ENCODE measurements at places on chromosomes 6 and 20.

DNA sequence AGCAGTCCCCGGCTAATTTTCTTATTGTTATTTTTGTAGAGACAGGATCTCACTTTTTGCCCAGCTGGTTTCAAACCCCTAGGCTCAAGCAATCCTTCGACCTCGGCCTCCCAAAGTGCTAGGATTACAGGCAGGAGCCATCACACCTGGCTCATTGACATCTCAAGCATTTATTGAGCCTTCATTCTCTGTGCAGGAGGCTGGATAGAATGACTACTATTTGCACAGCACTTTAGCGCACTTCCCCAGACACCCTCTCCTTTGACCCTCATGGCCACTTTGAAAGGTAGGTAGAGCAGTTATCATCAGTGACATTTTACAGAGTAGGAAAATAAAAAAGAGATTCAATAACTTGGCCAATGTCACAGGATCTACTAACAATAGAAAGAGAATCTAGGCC, 124.0 kb upstream of the STXBP5 start:
- DNase-seq = peak; percentile 58

GRCh38 chr6:110683241-110683640, 132.0 kb downstream of the CDK19 start:
- DNase-seq = no peak

DNA sequence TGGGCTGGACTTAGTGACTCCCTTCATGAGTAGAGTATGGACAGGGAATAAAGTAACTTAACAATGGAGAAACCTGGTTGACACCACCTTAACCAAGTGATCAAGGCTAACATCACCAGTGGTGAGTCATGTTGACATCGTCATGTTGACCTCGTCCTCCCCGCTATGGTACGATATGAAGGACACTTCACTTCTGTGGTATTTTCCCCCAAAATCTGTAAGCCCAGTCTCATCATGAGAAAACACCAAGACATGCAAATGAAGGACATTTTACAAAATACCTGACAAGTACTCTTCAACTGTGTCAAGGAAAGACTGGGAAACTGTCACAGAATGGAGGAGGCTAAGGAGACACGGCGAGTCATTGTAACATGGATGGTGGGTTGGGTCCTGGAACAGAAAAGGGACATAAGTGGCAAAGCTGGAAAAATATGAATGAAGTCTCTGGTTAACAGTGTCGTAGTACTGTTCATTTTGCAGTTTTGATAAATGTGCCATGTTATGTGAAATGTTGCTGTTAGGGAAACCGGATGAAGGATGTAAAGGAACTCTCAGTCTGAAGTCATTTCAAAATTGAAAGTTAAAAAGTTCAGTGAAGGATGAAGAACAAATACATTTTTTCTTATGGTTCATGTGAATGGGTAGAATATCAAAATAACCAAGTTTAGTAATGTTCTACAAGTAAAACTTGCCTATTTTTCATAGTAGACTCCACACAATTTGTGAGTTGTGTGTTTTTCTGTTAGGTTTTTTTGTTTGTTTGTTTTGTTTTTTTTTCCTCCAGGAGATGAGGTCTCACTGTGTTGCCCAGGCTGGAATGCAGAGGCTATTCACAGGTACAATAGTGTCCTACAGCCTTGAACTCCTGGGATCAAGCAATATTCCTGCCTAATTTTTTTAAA, 247.5 kb downstream of the TMEM242 start:
- no peak for DNase-seq

DNA sequence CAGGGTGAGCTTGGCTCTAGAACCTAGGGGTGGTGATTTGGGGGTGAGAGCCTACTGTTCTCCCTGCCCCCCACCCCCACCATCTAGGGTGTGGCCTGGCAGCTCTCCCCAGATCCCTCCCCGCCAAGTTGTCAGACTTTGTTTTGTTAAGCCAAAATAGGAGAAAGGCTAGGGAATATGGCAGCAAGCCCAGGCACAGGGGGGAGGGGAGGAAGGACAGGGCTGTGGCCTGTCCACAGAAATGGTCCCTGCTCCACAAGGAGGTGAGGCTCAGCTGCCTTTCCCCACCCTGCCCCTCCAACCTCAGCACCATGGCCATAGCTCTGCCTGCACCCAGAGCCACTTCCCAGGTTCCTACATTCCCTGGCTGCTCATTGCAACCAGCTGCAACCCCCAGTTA, 17.2 kb downstream of the SCUBE3 start:
- no peak for DNase-seq

DNA sequence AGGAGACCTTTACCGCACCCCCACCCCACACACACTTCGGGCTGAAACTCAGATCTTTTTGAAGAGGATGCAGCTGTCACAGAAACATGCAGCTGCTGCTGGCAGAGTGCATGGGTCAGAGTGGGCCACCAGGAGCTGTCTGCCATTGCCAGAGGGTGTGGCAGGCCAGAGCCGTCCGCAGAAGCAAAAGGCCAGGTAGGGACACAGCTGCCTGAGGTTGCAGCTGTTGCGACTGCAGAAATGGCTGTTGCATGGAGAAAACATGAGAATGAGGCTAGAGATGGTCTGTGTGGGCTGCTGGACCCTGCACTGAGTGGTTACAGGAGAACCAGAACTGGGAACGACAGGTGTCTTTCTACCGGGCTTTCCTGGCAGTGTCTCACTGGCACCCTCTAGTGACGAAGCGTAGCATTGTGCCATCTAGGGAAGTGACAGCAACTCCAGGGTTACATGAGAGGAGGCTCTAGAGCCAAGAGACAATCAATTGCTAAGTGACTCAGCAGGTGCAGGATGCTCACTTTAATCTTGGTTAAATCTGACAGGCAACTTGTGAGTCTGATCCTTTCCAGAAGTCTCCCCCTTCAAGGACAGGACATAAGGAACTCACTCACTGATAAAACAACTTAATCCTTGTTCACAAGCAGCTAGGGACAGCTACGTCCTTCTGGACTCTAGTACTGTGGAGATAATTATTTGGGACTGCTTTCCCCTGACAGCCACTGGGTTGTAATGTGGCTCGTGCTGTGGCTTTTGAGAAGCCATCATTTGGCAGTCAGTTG, 29.1 kb upstream of the SERPINB9 start:
- peak; percentile 58 for DNase-seq

DNA sequence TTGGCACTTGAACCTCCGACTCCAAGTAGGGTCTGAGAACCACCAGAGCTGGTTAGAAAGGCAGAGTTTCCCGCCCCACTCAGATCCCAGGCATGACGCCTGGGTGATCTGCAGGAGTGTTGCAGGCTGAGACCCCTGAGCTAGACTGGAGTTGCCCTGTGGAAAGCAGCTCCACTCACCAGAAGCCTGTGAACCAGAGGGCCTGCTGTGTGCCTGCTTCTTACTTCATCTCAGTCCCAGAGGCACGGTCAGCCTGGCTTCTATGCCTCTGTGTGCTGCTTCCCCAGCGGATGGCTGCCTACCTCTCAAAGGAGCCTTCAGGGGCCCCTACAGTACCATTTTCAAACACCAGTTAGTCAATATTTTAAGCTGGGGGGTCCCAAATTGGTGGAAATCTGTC, 15.6 kb upstream of the CCN6 start:
- no peak for DNase-seq

- DNase-seq = no peak
These were observed 670.9 kb downstream of the QKI start for GRCh38 chr6:164085091-164086075.

GRCh38 chr6:110689275-110689935, 125.9 kb downstream of the CDK19 start:
- DNase-seq = no peak

GRCh38 chr20:3239026-3239866, at the start of gene SLC4A11:
TSS of gene SLC4A11 (minus strand) at chr20:3239190. CDS start at chr20:3239137, 53 bp downstream.
- DNase-seq = peak; percentile 85

GRCh38 chr6:116354236-116354635, 16.5 kb upstream of the DSE start:
- no peak for DNase-seq

- DNase-seq = no peak
These were observed 925 bp downstream of the FHL5 start for GRCh38 chr6:96563853-96564252.

DNA sequence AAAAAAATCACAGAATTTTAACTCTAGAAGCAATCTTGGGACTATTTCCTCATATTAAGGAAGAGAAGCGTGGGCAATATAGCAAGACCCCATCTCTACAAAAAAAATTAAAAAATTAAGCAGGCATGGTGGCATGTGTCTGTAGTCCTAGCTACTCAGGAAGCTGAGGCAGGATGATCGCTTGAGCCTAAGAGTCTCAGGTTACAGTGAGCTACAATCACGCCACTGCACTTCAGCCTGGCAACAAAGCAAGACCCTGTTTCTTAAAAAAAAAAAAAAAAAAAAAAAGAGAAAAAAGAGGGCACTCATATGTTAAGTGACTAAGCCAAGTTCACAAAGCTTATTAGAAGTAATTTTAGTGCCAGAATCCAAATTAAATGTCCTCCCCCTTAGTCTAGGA, 100.8 kb downstream of the SESN1 start:
- DNase-seq = no peak

DNA sequence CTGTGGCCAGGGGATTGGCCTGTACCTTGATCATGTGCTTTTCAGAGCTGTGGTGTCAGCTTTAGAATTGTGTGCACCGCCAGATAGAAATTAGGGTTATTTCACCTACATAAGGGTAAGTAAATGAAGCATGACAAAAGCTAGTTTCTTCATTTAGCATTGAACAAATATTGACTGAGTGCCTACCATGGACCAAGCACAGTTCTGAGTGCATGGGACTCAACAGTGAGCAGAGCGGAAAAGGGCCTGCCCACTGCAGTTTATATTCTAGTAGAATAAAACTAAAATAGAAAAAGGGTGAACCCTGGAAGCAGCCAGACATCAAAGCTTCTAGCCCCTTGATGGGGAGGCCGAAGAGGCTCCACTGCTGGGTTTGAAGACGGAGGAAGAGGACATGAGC, 25.6 kb downstream of the ECT2L start:
- DNase-seq = no peak

All from NCI-H510A (cell line).